Stimulated activated CD8-positive, alpha-beta memory T cell treated with anti-CD3 and anti-CD28 coated beads, Interleukin-4, amount 100 ng/mL, for 24 hours (primary cell): ENCODE measurements at places on chromosomes 5 and 9.

DNA sequence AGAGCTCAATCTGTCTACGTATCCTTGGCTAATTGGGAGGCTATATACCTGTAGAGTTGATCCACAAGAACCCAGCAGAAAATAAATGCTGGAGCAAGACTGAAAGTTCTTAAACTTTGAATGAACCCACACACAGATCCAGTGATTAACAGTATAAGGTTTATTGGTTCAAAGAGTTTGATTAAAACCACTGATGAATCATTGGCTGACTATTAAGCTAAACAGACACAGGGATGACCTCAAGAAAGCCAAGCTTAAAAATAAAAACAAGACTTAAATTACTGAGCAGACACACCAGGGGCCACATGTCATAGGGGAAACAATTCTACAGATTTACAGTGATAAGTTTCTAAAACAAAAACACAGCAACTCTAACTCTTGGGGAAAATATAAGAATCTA lies 163.6 kb downstream of the SPATA31D1 start:
- DNase-seq = no peak

DNA sequence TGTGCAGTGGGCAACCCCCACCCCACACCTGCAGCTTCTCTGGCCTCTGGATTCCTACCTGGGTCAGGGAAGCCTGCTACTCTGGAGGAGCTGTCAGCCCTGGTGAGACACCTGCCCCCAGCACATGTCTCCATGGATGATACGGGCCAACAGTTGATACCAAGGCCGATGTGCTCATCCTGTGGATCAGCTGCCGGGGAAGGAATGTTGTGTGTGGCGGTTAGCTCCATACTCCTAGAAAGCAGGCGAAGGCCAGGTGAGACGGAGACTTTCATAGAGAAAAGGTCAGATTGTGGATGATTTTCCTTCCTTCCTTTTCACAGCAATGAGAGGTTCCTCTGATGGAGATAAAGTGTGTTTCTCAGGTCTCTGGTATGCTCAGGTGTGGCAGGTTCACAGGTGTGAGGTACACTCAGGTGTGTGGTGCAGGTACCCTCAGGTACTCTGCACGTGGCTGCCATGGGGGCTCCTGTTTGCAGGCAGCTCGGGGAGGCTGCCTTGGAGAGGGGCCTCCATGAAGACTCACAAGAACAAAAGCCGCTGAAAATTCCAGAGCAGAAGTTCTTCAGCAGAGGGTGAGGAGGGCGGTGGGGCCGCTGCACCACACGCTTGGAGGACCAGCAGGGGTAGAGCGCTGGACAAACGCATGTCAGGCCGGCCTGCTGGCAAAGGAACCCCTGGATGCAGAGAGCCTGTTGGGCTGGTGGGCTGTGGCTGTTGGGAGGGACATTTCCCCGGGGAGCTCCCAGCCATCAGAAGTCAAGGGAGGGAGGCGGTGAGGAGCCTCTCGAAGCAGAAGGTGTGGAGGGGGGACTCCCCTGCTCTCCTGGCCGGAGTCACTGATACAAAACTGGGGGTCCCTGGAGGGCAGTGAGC lies 5.1 kb upstream of the AHRR start:
- no peak for DNase-seq

GRCh38 chr5:139141446-139142204 lies 56.5 kb downstream of the SIL1 start:
- no peak for DNase-seq

DNA sequence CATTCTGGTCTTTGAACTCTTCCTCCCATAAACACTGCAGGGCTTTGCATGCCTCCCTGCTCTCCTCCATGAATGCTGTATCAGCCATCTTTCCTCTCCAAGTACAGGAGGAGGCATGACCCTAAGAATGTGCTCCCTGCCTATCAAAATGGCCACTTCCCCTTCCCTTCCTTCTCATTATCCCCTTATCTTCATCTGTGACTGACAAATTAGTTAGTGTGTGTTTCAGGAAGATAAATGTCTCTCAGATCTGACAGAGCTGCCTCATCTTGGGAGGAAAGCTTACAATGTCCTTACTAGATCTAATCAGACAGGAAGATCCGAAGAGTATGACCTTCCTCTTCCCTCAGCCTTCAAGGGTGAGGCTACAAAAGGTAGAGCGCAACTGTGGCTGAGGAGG lies 46.2 kb downstream of the TLR4 start:
- DNase-seq = no peak

DNA sequence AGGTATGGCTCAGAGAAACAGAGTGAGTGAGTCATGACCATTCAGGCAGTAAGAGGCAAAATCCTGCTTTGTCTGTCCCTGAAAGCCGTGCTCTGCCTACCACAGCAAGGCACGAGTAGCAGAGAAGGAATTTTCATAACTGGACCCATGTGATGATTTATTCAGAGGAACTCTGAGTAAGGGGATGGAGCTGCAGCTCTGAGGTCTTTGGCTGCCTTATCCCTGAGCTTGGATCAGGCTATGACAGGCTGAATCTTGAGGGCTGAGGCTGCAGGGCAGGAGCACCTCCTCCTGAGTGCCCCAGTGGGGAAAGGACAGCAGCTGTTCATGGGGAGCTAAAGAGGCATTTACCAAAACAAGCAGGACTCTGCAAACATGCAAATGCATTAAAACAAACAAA lies 183.4 kb downstream of the PAPPA start:
- no peak for DNase-seq

DNA sequence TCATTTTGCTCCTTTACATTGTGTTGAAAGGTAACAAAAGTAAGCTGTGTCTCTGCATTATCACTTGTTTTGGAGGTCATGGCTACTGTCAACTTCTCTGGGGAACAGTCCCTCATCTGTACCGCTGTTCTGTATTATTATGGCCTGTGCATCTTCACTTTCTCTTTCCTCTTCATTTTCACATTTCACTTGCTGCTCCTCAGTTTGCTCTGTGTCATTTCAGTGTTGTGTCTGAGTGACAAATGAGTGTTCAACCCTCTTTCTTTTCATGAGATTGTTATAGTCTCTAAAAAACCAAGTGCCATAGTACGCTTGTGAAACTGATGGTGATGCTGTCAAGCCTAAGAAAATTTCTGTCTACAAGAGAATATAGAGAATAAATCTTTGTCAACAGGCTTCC lies 122.0 kb upstream of the FER start:
- no peak for DNase-seq

DNA sequence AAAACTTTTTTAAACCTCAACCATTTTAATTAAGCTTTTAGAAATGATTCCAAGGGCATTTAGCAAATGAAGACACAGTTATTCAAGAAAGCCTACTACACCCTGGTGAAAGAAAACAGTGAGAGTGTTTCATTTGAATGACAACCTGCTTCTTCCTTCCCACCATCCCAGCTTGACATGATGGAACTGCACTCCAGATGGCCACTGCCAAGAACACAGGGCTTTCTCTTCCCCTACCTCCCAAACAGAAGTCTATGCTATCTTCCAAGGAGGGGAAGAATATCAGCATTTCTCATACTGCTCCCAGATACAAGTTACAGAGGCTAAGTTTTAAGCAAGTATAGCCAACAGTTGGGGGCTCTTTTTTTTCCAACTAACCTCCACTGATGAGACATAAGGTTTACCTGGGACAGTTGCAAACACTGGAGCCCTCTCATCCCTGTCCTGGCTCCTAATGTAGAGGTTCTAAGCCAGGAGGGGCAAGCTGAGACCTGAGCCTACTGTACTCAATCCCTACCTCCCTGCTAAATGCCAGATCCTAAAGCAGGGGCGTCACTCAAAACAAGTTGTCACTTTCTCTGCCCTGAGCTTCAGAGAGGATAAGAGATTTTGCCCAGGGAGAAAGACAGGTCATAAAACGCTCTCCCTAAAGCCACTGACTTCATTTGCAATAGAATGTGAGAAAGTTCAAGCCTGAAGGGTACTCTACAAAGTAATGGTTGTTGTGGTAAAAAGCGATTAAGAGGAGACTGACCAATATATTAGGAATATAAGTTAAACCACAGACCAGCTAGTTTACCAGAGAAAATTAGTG lies 88.5 kb upstream of the SLC27A6 start:
- no peak for DNase-seq

- DNase-seq = no peak
Observed at GRCh38 chr5:72130351-72130761, 23.1 kb downstream of the MAP1B start.
